Pulmonary artery endothelial cell (primary cell): ENCODE measurements at places on chromosomes 2 and 18.

- no peak for DNase-seq
Measured at GRCh38 chr18:40036861-40037260, 1918.2 kb upstream of the PIK3C3 start.

GRCh38 chr18:2423761-2424160, 147.5 kb downstream of the METTL4 start:
- DNase-seq, result no peak

DNA sequence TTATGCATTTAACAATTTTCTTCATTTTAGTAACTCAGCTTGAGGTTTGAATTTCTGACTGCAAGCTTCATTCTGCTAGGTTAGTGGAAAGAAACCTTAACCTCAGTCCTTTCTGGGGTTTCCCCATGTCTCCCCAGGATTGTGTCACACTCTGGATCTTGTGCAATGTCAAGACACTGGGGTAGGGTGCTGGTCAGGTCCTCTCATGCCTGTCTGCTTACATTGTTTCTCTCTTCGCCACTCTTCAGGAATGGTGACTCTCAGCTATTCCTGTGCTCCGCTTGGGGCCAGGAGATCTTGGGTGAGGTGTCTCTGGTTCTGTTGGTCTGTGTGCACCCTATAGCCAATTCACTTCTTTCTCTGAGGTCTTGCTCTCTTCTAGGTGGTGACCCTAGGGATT, 23.9 kb downstream of the CTLA4 start:
- no peak for DNase-seq

DNA sequence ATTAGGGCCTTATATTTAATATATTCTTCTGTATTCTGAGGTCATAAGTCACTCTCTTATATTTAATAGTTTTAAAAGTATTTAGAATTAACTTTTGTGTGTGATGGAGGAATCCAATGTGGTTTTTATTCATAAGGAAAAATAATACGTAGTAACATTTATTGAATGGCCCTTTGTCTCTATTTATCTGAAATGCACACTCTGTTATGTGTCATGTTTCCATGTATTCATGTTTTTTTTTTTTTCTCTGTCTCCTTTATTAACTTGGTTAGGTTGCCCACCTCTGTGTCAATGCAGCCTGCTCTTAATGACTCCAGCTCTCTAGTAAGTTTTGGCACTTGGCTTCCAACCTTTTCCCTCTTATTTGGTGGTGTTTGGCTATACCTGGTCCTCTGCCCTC, 33.8 kb downstream of the RNF144A start:
- no peak for DNase-seq

DNA sequence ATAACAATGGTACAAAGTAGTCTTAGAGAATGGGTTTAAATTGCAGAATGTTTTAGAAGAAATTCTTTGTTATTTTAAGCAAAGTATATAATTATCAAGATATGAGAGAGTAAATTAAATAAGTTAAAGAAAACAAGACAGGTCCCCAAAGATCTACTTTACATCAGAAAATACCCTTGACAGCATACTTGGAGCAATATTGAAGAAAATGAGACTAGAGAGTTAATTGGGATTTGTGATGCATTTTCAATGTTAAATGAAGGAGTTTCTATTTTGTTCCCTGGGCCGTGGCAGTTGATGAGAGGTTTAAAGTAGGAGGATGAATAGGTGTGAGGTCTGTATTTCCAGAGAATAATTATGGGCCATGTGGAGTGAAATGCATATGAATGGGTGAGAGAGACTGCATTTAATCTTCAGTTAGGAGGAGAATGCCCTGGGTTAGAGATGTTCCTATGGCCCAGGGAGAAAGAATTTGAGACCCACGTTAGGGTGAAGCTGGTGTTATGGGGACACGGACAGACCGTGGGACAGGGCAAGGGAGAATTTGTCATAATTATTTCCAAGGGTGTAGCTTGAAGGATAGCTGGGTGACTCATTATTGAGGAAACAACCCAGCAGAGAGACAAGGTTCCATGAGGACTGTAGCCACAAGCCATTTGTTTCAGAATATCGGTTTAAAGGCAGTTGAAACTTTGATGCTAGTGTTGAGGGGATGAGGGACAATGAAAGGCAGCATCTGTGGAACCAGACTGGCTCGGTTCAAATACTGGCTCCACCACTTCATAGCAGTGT, 22.7 kb downstream of the MGAT5 start:
- DNase-seq, result no peak
